ENCODE measurements at places on chromosomes 3 and 15. TPM values are rescaled to one million over a fixed set of nuclear protein-coding genes. Genes with fewer than 3 reads are reported as not detected.
A peak's percentile ranks its signal among the peaks of the same experiment; 100 is the strongest.

Gene SMCO1
- not detected for total RNA-seq

Gene LRRFIP2
- 49.3 TPM for total RNA-seq

Gene ITIH4
- total RNA-seq = 9.7 TPM

Gene CHST2
- total RNA-seq = 10.8 TPM

Gene GOLGA6L9
- total RNA-seq = 13.3 TPM

Gene COMMD2
- 60.8 TPM for total RNA-seq

GRCh38 chr15:67415181-67415580 lies 105.8 kb upstream of the C15orf61 start:
- no peak for DNase-seq

DNA sequence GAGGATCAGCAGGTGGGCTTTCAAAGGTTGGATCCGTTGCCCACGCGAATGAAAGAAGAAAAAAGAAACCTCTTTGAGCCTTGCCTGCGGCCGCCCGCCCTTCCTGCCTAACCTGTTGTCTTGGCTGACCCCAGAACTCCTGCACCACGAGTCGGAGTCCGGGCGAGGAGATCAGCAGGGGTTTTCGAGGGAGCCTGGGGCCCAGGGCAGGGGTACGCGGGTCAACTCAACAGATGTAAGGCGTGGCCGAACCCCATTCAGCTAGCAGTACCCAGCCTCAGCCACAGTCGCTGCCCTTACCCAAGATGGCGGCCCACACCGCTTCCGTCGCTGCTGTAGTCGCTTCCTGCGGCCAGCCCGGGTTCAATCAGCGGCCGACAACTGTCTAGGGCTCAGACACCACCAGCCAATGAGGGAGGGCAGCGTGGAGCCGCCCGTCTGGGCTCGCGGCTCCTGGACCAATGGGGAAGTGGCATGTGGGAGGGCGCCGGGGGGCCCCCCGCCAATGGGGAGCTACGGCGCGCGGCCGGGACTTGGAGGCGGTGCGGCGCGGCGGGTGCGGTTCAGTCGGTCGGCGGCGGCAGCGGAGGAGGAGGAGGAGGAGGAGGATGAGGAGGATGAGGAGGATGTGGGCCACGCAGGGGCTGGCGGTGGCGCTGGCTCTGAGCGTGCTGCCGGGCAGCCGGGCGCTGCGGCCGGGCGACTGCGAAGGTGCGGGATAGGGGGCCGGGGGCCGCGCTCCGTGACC lies at the start of gene MANF:
Gene MANF (plus strand): TSS at position 566 of the 748 bp plus-strand sequence. CDS start 52 bp downstream, at position 618.
- DNase-seq = peak; percentile 94

DNA sequence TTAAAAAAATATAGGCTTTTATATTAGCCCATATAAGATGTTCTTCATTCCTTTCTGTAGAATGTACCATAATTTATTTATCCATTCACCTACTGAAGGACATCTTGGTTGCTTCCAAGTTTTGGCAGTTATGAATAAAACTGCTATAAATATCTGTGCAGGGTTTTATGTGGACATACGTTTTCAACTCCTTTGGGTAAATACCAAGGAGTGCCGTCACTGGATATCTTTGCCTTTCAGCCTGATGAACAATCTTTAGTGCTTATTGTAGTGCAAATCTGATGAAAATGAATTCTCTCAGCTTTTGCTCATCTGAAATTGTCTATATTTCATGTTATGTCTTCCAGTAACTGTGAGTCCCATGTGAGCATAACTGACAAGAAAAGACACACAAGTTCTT lies 26.6 kb upstream of the BLM start:
- no peak for DNase-seq

GRCh38 chr3:150059729-150060128 lies 89.0 kb upstream of the PFN2 start:
- no peak for DNase-seq

GRCh38 chr3:65484964-65485363 lies 553.8 kb downstream of the MAGI1 start:
- DNase-seq = no peak

- no peak for DNase-seq
Measured at GRCh38 chr3:157129803-157130466, 30.0 kb downstream of the CCNL1 start.
